ENCODE measurements at places on chromosomes 1 and 21. TPM values are rescaled to one million over a fixed set of nuclear protein-coding genes. Genes with fewer than 3 reads are reported as not detected.

DNA sequence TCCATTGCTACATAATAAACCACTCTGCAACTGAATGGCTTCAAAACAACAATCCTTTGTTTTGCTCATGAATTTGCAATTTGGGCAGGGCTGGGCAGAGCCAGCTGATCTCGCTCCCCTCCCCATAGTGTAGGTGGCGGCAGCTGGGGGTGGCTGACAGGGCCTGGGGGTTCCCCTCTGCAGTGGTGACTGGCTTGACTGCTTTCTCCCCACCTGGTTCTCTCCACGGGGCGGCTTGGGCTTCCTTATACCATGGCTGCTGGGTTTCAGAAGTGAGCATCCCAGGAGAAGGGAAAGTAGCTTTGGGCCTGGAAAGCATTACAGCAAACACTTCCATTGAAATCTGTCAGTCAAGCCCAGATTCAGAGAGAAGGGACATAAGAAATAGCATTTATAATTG is 129.7 kb upstream of the ZBTB40 start:
- no peak for DNase-seq

DNA sequence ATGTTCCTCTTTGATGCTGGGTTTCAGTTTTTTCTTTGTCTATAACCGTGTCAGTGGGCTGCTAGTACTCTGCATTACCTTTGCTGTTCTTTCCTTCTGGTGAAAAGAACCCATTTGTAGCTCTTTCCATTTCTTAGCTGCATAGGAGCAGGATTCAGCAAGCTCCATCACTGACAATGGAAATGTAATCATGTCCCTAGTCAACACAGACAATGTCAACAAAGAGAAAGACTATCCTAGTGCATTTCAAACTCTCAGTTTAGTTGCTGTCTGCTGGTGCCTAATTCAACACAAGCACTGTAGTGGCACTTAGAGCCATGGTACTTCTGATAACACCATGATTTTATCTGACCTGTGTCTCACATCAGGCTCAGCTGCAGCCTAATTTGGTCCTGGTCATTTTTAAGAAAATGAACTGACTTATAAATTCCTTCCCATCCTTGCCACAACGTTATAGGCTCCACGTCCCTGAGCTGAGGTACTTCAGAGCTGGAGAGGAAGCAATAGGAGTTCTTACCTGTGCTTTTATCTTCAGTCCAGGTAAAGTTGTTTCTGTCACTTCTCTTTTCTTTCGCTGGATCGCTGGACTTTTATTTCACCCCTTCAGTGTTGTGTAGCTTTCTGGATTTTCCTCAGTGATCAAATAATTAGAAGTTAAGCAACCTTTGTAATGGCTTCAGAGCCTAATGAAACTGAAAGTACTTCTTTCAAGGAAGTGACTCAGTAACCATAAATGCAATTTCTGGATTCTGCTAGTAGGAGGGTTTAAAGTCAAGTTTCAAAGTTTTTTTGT is at the start of gene GBP3:
Gene GBP3, minus strand, starts transcription at position 700 of the 793 bp plus-strand sequence. CDS start 2,145 bp downstream, outside the sequence.
- no peak for DNase-seq

The TMEM269 gene
- not detected for total RNA-seq

GRCh38 chr1:213110349-213111300 is 59.6 kb downstream of the RPS6KC1 start:
- no peak for DNase-seq

DNA sequence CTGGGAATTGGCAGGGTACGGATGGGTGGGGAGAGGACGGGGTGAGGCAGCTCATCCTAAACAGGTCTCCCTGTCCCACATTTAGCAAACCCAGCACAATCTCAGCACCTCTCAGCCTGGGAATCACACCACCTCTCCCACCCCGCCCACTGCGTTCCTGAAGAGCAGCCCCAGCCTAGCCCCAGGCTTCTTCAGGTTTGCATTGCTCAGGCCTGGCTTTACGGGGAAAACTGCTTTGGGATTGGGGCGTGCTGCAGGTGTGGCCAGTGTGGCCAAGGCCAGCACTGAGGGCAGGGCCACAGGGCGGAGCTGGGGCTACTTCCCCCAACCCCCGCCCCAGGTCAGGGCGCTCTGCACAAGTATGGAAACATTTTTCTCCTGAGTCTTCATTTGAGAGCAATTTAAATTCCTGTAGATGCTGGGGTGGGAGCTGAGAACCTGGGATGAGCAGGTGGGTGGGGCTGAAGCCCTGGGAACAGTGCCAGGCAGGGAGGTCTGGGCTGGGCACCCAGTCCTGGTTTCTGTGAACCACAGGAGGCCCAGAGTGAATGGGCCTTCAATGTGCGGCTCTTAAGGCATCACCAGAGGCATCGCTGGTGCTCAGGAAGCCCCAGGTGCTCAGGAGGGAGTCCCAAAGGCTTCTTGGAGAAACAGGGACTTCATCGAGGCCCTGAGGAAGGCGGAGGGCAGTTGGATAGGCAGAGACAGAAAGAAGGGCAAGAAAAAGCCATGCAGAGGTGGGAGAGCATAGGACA is 24.1 kb downstream of the TNNT2 start:
- no peak for DNase-seq

DNA sequence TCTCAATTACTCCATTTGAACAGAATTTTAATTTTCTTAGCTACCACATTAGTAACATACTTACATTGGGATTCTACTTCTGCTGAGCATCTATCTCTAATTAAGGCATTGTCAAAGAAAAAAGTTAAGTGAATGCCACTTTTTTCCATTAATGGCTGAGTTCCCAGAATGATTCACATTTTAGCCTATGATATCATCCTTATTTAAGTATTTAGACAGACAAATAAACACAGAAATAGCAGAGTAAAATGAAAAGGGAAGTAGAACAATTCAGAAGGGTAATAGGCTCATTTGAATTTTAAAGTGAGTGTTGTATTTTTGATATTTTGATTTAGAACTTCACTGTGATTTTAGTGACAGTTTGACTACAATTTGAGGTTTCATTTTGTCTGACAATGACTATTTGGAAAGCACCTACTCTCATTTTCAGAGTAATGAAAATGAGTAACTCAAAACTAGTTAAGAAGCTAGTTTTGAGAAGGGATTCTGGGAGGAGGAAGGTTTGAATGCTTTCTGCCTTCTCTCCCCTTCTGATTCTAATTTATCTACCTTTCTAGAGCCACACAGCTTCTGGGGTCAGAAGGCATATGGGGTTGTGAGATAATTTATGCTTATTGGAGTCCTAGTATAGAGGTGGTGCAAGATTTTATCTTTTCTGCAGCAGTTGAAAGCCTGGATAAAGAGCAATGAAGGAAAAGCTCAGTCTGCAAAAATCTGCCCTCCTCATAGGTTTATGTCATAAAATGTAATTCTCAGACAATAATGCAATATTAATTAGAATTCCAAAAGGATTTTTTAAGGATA is 15.5 kb downstream of the LYPLAL1 start:
- DNase-seq, result no peak

GRCh38 chr1:30872033-30872947 is 36.3 kb downstream of the SDC3 start:
- no peak for DNase-seq

- no peak for DNase-seq
Observed at GRCh38 chr1:67988066-67988465, 62.4 kb downstream of the DIRAS3 start.

GRCh38 chr1:235408503-235408960 is 41.3 kb downstream of the TBCE start:
- no peak for DNase-seq

DNA sequence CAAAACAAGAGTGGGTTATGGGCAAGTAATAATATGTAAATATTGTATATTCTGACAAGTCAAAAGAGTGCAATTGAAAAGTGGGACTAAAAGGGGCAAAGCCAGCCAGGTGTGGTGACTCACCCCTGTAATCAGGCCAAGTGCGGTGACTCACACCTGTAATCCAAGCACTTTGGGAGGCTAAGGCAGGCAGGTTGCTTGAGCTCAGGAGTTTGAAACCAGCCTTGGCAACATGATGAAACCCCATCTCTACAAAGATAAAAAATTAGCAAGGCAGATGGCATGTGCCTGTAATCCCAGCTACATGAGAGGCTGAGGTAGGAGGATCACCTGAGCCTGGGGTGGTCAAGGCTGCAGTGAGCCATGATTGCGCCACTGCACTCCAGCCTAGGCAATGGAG is 304.0 kb downstream of the HHIPL2 start:
- no peak for DNase-seq

- no peak for DNase-seq
Observed at GRCh38 chr1:185987611-185988321, 253.6 kb downstream of the HMCN1 start.

GRCh38 chr1:215568299-215568692 is 1.2 kb downstream of the KCTD3 start:
- no peak for DNase-seq

The AIM2 gene
- not detected for total RNA-seq

The NR0B2 gene
- total RNA-seq, result not detected

All from glomerular endothelial cell (primary cell).